ENCODE measurements at places on chromosomes 13 and 19. TPM values are rescaled to one million over a fixed set of nuclear protein-coding genes. Genes with fewer than 3 reads are reported as not detected.
A peak's percentile ranks its signal among the peaks of the same experiment; 100 is the strongest.

GRCh38 chr19:17107546-17108452 lies 32.2 kb downstream of the MYO9B start:
- DNase-seq, result peak; percentile 32

DNA sequence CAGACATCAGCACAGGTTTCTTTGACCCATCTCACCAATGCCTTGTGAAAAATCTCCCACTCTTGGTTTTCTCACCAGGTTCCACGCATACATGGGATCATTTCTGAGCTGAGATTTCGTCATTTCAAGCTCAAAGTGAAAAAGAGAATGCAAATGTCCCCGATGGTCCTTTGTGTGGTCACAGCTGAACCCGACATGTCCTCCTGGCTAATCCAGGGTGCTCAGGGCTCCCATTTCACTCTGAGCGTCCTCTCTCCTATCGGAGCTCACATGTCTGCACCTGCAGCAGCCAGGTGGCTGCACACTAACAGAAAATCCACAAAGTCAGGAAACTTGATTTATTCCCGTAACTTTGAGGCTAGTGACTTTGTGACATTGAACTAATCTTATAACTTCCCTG lies 9.3 kb upstream of the CEACAM3 start:
- DNase-seq, result no peak

Gene IL17D
- 0.35 TPM for total RNA-seq

GRCh38 chr19:34269489-34269888 lies 15.1 kb downstream of the GARRE1 start:
- no peak for DNase-seq

DNA sequence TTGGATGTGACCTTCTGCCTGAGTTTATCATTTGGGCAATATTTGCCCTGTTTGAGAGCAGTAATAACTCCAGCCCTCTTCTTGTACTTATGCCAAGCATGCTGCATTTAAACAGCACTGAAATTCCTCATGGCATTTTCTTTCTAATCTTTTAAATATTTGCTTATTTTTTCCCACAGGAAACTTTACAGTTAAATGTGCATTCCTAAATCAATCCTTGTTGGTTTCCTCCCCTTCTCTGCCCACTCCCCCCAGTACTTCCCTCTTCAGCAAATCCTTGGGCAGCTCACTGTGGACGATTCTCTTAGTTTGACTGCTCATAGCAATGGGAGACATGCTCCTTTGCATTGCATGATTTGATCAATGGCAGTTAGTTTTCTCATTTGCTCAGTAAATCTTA lies 68.7 kb downstream of the RAP2A start:
- DNase-seq, result no peak

DNA sequence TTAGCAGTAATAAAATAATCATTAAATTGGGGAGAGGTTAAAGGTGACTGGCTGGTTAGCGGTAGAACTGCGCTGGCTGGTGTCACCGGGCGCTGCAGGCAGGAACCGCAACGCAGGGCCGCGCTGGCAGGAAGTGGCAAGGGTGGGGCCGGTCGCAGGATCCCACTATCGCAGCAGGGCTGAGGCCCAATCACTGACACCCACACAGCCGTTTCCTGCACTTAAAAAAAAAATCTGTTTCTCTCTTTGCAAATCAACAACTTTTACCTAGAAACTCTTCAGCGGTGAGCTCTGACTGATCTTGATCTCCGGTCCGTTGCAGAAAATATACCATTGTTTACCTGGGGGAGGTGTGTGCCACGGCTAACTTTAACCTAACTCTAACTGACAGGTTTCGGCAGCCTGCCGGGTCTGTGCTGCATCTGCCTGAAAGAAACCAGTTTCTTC lies 46.9 kb downstream of the KLF2 start:
- DNase-seq, result no peak

DNA sequence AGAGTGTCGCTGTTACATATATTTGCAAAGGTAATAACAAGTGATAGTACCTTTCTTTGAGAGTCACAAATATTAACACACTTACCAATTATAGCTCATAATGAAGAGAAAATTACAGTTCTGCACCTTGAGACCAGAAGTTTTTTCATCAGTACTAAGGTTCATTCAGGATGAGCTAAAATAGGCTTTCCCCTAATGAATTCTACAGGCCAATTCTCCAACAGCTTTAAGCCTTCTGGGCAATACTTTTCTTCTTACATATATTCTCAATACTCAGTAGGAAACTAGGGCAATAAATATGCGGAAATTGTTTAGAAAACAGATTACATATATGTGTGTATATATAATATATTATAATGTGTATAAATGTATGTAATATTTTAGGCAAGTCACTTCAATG lies 2672.8 kb upstream of the PCDH20 start:
- DNase-seq, result no peak

Gene KRTDAP
- total RNA-seq, result not detected
